Glutamatergic neuron (in vitro differentiated cells): ENCODE measurements at places on chromosomes 7 and 10.

- DNase-seq, result no peak
Measured at GRCh38 chr10:48934672-48935501, 4.8 kb downstream of the LRRC18 start.

DNA sequence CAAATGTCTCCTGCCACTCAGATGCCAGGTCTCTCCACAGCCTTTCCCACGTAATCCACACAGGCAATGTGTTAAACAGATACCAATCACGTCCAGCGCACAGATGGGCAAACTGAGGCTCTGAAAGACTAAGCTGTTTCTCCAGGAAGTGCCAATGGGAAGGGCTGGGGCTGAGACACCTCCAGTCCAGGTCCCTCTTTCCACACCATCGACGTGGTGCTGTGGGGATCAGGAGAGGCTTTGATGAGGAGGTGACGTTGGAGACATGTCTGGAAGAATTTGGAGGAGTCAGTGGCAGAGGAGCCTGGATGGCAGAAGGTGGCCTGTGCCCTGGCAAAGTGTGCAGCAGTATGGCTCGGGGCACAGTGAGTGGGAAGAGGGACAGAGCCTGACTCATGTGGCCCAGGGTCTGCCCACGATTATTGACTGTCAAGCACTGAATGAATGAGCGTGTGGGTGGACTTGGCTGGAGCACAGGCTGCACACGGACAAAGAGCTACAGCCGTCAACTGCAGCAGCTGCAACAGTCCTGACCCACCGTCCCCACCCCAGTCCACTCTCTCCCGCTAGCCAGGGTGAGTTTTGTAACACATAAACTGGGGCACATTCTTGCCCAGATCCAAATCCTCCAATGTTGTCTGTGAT is 40.8 kb upstream of the HSPA12A start:
- no peak for DNase-seq

GRCh38 chr10:132418527-132419416 is 21.8 kb downstream of the PWWP2B start:
- DNase-seq, result peak; percentile 76

DNA sequence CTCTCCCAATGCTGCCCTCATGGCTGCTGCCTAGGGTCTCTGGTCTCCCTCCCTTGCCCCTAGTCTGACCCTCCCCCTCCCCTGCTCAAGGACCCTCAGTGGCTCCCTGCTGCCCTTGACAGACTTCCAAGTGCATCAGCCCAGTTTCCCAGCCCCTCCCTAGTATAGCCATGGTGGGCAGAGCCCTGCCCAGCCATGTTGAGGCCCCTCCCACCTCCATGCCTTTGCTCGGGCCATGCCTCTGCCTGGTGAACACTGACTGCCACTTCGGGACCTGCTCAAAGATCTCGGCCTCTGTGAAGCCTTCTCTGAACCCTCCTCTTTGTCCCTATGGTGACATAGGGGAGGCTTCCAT is 73.2 kb downstream of the MYL10 start:
- DNase-seq, result no peak

DNA sequence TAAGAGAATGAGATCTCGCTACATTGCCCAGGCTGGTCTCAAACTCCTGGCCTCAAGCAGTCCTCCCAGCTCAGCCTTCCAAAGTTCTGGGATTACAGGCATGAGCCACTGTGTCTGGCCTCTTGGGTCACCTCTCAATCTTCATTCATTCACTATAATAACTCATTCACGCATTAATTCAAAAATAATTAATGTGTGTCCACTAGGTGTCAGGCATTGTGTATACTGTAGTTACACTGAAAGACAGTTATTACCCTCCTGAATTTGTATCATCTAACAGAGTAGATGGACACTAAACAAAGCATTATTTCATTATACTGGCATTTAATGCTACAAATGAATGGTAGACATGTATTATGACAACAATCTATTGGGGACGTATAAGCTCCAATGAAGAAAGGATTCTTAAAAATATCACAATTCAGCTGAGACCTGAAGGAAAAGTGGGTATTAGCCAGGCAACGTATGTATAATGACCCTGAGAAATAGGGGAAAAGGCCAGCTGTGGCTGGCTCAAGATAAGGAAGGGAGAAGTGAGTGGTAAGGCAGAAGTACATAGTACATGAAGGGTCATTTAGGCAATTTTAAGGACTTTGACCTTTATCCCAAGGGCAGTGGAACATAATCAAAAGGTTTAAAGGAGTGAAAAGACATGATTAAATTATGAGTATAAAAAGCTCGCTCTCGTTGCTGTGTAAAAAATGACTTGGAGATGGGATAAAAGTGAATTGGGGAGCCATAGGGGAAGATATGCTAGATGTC is 150.7 kb downstream of the BTAF1 start:
- DNase-seq, result no peak

GRCh38 chr7:93146036-93146435 is 2.1 kb downstream of the SAMD9L start:
- DNase-seq, result no peak

GRCh38 chr10:35336921-35337823 is 863 bp downstream of the CCNY start:
- peak; percentile 62 for DNase-seq

DNA sequence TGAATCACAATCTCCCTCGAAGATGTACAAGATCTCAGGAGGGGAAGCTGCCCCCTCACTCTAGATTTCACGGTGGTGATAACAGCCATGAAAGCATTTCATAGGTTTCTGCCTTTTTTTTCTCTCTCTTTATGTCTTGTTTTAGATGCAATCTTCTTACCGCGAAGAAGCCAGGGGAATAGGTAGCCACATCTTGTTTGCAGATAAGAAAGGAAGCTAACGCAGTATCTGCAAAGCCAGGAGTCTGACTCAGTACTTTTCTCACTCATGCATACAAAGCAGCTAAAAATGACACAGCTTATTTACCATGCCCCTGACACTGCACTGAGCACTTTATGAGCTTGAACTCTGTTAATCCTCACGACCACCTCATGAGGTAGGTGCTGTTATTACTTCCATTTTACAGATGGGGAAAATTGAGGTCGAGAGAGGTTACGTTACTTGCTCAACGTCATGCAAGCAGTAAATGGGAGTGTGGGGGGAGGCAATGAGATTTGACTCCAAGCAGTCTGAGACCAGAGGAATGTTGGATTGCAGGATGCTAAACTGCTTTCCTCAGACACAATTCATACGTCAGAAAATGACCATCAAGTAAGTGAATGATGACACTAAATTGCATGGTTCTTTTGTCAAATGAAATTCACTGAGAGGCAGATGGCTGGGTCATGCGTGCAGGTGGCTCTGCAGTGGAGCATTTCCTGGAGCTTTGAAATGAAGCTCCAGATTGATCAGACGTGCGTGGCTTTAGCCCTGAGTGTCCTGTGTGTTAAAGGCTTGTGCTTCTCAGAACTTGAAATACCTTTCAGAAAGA is 3.3 kb downstream of the MAP3K8 start:
- DNase-seq, result no peak

DNA sequence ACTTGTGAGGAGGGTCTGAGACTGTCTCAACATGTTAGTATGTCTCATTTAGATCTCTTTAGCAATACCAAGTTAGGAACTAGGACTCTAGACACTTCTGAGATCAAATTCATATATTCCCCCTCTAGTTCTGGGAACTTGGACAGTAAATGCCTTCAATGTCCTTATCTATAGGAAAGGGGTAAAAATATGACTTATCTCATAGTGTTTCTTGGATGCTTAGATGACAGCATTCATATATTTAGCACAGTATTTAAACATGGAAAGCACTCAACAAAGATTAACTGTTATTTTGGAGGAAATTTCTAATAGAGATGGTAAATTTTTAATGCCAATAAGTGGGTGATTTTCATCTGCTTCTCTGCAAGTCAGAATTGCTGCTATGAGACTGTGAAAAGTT is 154.6 kb downstream of the CTNNA3 start:
- DNase-seq, result no peak

DNA sequence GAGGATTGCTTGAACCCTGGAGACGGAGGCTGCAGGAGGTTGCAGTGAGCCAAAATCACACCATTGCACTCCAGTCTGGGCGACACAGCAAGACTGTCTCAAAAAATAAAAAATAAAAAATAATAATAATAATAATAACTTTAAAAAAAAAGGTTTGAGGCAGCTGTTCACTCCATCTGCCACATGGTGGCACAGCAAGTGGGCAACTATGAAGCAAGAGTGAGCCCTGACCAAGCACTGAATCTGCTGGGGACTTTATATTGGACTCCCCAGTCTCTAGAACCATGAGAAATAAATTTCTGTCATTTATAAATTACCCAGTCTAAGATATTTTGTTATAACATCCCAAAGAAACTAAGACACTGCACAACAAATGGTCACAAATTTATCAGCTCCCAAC is 14.6 kb upstream of the BRI3 start:
- DNase-seq, result no peak

DNA sequence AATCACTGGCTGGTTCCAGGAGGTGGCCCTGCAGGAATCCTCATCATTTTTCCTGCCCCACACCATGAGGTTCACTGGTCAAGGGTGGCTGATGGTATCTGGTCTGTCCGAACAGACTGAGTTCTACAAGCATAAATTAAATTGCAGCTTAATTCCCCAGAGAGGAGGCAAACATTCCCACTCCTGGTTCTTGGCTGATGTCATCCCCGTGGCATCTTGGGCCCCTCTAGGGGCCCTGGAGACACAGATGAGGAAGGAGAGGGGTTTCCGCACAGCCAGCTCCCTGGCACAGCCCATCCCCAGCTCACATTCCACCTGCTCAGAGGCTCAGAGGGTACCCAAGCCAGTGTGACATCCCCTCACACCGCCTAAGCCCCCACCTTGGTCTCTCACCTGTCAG is 5.3 kb upstream of the KLRG2 start:
- DNase-seq, result no peak

DNA sequence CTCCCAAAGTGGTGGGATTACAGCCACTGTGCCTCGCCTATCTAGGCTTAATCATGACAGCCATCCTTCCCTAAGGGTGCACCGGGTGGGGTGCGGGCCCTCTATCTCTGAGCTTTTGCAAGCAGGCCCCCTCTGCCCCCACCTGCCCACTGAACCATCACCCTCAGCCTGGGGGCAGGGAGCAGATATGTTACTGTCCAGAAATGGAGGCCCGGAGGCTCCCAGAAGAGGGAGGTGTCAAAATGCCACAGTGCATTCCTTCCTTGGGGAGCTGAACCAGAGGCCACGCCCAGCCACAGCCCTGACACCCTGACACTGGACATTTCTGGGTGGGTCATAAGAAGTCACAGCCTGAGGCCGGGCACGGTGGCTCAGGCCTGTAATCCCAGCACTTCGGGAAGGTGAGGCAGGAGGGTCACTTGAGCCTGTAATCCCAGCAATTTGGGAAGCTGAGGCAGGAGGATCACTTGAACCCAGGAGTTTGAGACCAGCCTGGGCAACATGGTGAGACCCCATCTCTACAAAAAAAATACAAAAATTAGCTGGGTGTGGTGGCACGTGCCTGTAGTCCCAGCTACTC is 129.8 kb upstream of the TNRC18 start:
- DNase-seq, result no peak

DNA sequence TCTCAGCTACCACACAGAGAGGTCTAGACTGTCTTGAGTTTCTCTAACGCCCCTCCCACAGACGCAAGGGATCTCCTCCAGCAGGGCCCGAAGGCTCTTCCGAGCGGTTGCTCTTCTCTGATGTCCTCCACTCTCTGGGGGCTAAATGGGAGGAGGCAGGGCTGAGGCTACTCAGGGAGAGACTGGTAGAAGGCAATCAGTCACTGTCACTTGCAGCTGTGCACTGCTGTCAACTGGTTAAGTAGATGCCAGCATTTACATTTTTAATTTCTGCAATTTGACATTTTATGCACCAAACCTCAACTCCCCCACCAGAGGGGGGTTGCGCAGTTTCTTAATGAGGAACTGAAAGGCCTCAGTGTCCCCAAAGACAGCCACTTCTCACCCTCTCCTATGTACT is 442.8 kb downstream of the PLXNA4 start:
- DNase-seq, result no peak

DNA sequence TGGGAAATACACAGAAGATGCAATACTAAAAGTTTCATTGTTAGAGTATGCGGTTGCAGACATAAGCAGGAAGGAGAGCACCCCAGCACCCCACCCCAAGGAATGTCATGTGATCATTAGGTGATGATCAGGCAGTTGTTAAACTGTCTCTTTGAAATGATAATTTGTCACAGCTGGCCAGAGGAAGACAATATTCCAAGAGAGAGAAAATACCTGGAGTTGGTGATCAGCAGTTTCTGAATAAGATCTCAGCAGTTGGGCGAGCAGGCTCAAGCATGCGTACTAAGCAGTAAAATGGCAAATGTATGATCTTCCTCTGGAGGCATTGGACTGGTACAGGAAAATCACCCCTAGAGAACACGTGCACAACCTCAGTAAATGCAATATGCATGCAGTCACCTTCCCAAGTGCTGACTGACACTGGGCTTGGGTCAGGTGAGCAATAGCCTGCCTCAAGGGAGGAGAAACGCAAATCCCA is 250.1 kb upstream of the MBL2 start:
- no peak for DNase-seq

GRCh38 chr10:6578251-6578771 is 1.8 kb downstream of the PRKCQ start:
- DNase-seq, result no peak

DNA sequence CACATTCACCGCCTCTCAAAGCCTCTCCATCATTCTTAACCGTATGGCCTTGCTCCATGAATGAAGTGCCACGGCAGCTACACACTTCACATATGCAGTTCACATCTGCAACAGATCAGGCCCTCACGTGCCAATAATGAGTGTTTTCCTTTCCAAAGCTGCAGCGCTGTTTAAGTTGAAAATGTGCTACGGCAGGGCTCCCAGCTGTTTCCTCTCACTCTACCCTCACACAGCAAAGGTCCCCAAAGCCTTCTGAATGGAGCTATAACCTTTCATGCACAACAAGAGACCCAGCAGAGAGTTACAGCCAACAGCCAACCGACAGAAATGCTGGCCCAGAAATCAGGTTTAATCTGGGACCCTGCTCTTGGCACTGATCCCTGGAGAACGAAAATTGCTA is 236.1 kb downstream of the ELMO1 start:
- DNase-seq, result no peak

- no peak for DNase-seq
Measured at GRCh38 chr10:124896751-124897150, 45.2 kb upstream of the ZRANB1 start.

- DNase-seq, result no peak
Measured at GRCh38 chr10:34732926-34733325, 82.2 kb downstream of the PARD3 start.

GRCh38 chr7:103073989-103074518 is 542 bp downstream of the FBXL13 start:
- no peak for DNase-seq

- DNase-seq, result no peak
Measured at GRCh38 chr10:86522510-86522855, 891 bp upstream of the WAPL start.

DNA sequence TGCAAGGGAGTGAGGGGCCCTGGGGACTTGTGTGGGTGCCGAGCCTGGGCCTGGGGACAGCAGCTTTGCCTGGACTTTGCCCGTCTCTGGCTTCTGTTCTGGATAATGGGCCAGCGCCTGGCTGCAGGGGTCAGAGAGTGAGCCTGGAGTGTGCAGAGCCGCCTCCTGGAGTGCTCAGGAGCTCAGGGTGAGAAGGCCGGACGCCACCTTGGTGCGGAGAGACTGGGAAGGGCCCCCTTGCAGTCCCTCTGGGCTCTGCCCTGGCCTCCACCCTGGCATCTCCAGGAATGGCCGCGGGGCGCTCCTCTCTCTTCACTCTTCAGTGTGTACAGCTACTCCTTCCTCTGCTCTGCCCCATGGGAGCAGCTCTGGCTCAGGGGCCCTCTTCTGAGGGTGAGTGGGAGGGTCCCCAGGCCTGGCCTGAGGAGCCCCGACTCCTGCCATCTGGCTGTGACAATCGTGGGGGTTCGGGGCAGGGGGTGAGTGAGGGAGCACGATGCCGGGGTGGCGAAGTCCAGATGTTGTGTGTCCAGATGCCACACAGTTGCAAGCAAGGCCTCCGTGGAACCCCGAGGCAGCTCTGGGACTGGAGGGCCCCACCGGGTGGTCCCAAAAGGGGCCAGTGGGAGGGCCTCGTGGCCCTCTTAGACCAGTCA is 187.1 kb downstream of the DNAJB6 start:
- DNase-seq, result no peak
